Glomerular endothelial cell (primary cell): ENCODE measurements at places on chromosomes 1 and 21. TPM values are rescaled to one million over a fixed set of nuclear protein-coding genes. Genes with fewer than 3 reads are reported as not detected.

DNA sequence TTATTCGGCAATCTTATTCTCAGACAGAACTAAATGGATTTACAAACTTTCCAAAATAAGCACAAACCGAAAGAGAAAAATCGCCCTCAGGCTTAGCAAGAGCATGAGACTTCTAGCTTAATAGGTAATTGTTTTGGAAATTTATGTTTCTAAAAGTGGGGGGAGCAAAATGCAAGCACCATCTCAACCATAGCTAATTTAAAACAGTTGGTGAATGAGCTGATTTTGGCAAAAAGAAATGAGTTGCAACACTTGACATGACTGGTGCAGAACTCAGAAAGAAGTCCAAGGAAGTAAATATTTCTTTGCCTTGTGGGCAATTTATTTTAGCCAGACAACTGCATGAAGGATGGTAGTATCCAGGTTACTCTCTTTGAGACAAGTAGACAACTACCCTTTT lies 71.5 kb upstream of the PTGFR start:
- no peak for DNase-seq

DNA sequence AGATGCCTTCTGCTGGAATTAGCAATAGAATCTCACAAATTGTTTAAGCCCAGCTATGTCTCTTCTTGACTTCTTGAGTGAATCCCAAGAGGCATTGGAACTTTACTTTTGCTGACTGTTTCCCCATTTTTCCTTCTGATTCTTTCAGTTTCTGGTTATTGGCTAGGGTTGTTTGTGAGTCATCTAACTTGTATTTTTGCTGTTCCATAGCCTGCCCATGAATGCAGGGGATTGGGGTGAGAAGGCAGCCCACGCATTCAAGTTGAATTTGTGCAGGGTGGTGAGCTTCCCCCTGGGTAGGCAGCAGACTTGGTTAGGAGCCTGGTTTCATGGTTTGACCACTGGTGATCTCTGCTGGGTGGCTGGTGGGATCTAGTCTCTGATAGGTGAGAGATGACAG lies 10.4 kb upstream of the KLF17 start:
- DNase-seq = no peak

The MYBPH gene
- total RNA-seq = not detected in 2 replicates

- DNase-seq = no peak
Observed at GRCh38 chr1:219523411-219523810, 89.5 kb downstream of the ZC3H11B start.

DNA sequence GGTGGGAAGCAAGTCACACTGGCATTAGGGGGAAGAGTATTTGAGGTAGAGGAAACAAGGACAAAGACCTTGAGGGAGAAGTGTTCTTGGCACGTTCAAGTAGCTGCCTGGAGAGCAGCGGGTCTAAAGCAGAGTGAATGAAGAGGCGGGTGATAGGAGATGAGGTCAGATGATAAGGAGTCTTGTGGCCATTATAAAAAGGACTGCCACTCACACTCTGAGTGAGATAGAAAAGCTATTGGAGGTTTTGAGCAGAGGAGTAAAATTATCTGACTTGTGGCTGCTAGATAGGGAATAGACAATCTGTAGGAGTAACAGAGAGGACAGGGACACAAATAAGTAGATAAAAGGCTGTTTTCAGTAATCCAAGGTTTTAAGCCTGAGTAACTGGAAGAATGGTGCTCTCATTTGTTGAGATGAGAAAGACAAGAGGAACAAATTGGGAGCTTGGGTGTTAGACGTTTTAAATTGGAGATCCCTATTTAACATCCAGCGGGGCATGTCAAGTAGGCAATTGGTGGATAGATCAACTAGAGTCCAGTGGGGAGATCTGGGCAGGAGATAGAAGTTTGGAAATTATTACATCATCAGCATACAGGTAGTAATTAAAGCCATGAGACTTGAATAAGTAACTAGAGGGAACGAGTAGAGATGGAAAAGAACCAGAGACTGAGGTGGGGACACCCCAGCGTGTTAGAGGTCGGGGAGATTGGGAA lies 43.7 kb downstream of the HENMT1 start:
- no peak for DNase-seq

DNA sequence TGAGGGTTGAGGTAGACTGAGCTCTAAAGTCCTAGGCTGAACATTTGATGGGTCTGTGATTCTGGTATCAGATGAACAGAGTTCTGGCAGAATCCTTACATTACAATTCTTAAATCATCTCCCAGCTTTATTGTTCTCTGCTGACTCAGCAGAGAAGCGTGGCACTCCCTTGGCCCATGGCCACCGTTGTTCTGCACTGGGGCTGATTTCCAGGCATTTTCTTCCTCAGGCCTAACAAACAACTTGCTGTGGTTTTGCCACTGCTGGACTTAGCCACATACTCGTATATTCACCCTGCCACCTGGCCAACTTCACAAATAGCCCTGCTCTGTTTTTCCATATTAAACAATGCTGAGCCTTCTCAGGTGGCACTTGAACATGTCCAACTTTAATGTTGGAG lies 223.2 kb downstream of the TNR start:
- DNase-seq = no peak

GRCh38 chr1:180157108-180157507 lies 2.4 kb downstream of the QSOX1 start:
- no peak for DNase-seq

The HES3 gene
- not detected in 2 replicates for total RNA-seq

GRCh38 chr1:54287801-54288211 lies 87.8 kb downstream of the MRPL37 start:
- no peak for DNase-seq

- DNase-seq = no peak
Observed at GRCh38 chr21:43721206-43721605, 2.3 kb downstream of the PDXK start.

- DNase-seq = no peak
Observed at GRCh38 chr1:93196591-93196990, 16.1 kb downstream of the CCDC18 start.

- DNase-seq = no peak
Observed at GRCh38 chr21:17388226-17388625, 124.6 kb upstream of the CXADR start.

DNA sequence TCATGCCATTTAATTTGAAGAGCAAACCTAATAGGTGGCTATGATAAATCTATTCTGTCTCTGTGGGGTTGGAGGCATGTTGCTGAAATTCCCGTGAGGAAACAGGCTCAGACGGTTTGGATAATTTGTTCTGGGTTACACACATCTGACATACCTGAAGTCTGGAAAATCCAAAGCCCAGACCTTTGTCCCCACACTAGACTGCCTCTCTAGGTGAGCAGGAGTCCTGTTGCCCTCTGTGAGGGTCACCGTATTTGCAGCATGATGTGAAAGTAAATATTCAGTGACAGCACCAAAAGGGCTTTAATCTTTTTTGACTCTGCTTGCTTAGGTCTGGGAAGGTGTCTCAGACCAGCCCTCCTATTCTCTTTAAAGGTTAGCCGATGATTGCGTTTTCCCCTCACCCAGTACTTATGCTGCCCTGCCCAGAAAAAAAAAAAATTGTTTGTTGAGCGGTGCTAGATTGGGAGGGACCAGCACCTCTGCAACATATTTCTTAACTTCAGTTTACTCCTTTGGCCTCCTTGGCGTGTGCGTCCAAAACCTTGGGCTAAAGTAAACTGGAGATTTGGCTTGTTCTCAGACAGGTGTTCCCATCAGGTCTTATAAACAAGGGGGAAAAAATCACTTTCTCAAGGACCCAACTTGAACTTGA lies 67.0 kb downstream of the CACHD1 start:
- DNase-seq = no peak

- no peak for DNase-seq
Observed at GRCh38 chr21:44043613-44044012, 31.5 kb downstream of the TRAPPC10 start.

DNA sequence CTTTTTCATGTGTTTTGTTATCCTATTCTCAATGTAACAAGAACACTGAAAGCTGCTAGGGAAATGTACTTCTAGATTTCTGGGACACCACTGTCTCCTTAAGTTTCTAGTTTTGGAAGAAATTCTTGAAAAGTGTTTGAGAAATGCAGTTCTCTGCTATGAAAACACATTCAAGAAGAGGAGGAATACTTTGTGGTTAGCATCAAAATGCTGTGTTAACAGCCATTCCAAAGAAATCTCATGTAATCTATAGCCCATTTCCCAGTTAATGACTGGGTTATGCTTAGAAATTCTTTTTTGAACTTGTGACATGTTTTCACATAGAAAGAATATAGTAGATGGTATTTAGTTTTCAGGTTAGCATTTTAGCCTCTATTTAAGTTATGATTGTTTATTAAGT lies 6.0 kb downstream of the RAVER2 start:
- no peak for DNase-seq

GRCh38 chr1:203202431-203203245 lies 16.1 kb upstream of the CHI3L1 start:
- DNase-seq = no peak

DNA sequence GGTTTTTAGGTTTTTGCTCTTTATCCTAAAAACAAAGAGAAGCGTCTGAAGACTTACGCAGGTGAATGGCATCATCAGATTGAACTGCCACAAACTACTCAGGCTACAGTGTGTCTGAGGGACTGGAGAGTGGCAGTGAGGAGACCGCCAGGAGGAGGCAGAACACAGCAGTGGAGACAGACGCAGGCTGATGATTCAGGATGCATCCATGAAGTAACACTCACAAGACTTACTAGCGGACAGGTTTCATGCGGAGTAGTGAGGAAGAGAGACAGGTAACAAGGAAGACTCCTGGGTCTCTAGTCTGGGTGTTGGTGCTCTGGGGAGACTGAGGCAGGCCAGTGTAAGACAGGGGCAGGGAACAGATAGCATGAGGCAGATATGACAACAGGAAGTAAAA lies 5.7 kb downstream of the HSF2BP start:
- no peak for DNase-seq

The DMBX1 gene
- not detected in 2 replicates for total RNA-seq

The PYCR2 gene
- total RNA-seq = 35.5 and 40.5 TPM in 2 replicates

GRCh38 chr1:236795757-236796667 lies 920 bp downstream of the MTR start:
- no peak for DNase-seq

GRCh38 chr21:33296156-33296555 lies 28.6 kb upstream of the IFNAR1 start:
- DNase-seq = no peak

The NID1 gene
- 195 and 321 TPM in 2 replicates for total RNA-seq

The ZNF697 gene
- total RNA-seq = 24.5 and 25.4 TPM in 2 replicates

GRCh38 chr1:44048532-44049215 lies 17.4 kb upstream of the SLC6A9 start:
- no peak for DNase-seq

The LHX4 gene
- not detected in 2 replicates for total RNA-seq

The TSTD1 gene
- total RNA-seq = 0.82 and 7.1 TPM in 2 replicates

The AKIRIN1 gene
- 46.7 and 51.6 TPM in 2 replicates for total RNA-seq

DNA sequence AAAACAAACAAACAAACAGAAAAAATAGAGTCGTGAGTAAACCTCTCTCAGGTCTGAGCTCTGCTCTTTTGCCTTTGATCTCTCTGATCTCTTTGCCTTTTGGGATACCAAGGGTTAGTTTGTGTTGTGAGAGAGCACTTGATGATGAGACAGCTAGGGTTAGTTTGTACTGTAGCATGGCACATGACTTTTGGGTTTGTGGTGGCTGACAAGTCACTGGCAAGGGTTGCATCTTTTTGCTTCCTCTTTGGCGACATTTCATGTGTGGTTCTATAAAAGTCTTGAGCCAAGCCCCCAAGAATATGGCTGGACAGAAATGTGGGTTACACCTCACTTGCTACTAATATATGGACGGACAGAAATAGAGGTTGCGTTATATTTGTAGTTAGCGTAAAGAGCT lies 60.5 kb downstream of the TESK2 start:
- no peak for DNase-seq

The KLF17 gene
- not detected in 2 replicates for total RNA-seq

The APH1A gene
- total RNA-seq = 136 and 151 TPM in 2 replicates

DNA sequence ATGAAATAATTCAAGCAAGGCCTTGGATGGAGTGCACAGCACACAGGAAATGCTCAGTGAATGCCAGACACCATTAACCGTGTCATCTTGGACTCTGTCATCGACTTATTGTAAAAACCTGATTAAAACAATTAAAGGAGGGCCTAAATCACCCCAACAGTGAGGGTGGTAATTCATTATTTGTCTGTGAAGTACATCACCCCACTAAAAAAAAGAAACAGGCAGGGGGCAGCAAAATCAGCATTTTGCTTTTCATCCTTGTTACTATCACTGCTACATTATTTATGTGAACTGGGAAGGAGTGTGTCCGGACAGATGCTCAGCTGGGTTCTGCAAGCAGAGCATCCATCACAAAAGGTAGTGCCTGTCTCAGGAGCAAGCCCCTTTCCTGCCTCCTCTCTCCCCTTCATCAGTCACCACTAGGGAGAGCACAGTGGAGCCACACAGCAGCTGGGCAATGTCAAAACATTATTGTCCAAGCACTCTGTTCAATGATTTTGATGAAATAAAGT lies 98.5 kb downstream of the RERE start:
- no peak for DNase-seq

- DNase-seq = no peak
Observed at GRCh38 chr1:225652729-225653462, at the start of gene ENAH. TSS of gene ENAH (minus strand) at chr1:225653123. CDS start at chr1:225652690, 433 bp downstream.
